ENCODE measurements at places on chromosomes 7 and 10.

DNA sequence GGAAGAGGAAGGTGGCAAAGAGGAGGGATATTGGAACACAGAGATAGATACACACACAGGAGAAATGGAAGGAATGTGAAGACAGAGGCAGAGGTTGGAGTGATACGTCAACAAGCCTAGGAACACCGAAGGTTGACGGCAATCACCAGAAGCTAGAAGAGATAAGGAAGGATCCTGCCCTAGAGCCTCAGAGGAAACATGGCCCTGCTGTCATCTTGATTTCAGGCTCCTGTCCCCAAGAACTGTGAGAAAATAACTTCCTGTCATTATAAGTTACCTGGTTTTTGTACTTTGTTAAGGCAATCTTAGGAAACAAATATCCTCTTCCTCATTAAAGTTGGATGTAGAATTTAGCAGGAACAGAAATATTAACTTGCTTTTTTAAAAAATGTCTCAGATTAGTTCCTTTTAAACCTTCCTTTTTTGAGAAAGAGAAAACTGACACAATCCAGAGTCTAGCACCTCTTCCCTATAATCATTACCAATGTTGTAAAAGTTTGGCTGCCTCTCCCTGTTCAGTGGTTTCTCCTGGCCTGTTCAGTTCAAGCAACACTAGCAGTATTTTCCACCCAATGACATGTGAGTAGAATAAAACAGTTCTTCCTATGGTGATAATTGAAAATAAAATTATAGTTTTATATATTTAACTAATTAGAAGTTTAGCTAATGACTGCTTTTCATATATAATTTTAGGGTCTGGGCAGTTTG lies 28.8 kb upstream of the GNAI1 start:
- no peak for DNase-seq

GRCh38 chr10:34702982-34703381 lies 112.1 kb downstream of the PARD3 start:
- DNase-seq, result no peak

GRCh38 chr7:46127814-46128213 lies 206.7 kb upstream of the IGFBP3 start:
- DNase-seq, result no peak

DNA sequence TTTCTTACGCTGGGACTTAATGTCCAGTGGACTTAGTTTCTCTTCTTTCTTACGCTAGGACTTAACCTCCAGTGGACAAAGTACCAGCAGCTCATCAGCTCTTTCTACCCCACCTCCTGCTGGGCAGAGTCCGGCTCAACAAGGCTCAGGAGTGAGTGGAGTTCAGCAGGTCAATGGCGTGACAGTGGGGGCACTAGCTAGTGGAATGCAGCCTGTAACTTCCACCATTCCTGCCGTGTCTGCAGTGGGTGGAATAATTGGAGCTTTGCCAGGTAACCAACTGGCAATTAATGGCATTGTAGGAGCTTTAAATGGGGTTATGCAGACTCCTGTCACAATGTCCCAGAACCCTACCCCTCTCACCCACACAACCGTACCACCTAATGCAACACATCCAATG lies 199.7 kb downstream of the MLLT10 start:
- no peak for DNase-seq

All from T47D (cell line).